ENCODE measurements at places on chromosomes 2 and 18.

- H3K27me3 ChIP-seq: no peaks in the 10 kb centered on the region
- no peak overlapping the region for H3K27ac ChIP-seq
- H3K4me3 ChIP-seq: no peak overlapping the region
- H3K36me3 ChIP-seq: no peaks in the 10 kb centered on the region
- DNase-seq: peak; percentile 54
Measured at GRCh38 chr18:79512461-79513380, 117.0 kb downstream of the NFATC1 start.

- H3K27ac ChIP-seq: no peak overlapping the region
- peaks cover 17% of the 10 kb centered on the region for H3K4me1 ChIP-seq
- H3K4me3 ChIP-seq: no peak overlapping the region
- no peaks in the 10 kb centered on the region for H3K36me3 ChIP-seq
- DNase-seq: no peak
Measured at GRCh38 chr2:105519516-105519915, 120.7 kb upstream of the FHL2 start.

DNA sequence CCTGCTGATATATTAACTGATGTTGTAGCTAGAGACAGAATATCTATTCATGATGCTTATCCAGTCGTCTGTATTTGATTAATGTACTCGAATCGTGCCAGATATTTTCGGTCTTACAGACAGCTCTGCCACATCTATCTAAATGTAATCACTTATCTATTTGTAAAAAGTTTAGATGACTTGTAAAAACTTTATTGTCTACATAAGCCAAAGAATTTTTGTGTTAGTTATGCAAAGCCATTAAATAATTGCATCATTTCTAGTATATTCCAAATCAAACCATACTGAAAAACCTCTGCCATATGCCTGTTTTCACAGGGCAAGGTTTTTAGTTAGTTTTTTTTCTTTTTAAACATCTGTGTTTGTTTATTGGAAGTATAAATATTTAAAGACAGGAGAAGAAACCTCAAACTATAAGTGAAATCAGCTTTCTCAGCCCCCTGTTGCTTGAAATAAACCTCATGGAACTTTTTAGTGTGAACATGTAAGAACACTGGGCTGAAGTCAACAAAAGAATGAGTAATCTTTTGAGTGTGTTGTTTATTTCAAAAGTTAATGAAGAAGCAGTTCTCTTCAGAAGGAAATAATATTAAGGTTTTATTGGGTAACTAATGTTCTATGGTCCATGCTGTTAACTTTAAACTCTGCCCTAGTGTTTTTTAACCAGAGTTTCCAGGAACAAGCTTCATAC lies 657.6 kb upstream of the SYT4 start:
- H3K4me1 ChIP-seq: no peaks in the 10 kb centered on the region
- H3K36me3 ChIP-seq: no peaks in the 10 kb centered on the region
- no peak for DNase-seq
- H3K4me3 ChIP-seq: no peak overlapping the region
- H3K27ac ChIP-seq: peak overlapping the region; percentile 38

DNA sequence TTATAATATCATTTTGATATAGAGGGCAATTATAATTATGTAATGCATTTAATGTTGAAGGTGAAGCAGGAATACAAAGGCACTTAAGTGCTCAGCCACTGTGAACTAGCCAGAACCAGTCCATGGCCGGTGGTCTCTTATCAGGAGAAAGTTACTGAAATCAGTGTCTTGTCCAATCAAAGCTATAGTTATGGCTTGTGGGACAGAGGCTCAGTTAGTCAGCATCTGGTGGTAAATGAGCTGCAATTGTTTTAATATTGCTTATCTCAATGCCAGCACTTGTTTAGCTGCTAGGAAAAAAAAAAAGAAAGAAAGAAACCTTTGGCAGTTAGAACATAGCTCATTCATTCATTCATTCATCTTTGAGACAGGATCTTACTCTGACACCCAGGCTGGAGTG lies 3.8 kb upstream of the ALS2 start:
- DNase-seq: no peak
- no peak overlapping the region for H3K27ac ChIP-seq
- peaks cover 8% of the 10 kb centered on the region for H3K4me1 ChIP-seq
- H3K27me3 ChIP-seq: no peaks in the 10 kb centered on the region
- no peak overlapping the region for H3K4me3 ChIP-seq

DNA sequence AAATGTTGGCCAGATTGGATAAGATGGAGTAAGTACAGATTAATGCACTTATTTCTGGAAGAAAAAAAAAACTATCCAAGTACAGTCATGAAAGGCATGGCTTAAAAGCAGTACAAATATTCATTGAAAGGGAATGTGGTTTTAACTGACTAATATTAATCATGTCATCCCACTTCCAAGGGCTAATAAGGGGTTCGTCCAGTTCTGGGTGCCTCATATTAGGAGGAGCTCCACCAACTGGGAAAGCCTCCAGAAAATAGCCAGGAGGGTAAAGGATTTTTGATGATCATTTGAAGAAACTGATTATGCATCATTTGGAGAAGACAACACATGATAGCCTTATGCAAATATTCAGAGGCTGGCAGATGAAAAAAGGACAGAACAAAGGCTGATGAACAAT lies 115.2 kb upstream of the ARL5A start:
- H3K4me1 ChIP-seq: peaks cover 32% of the 10 kb centered on the region
- no peak overlapping the region for H3K27ac ChIP-seq
- H3K27me3 ChIP-seq: no peaks in the 10 kb centered on the region
- DNase-seq: no peak
- H3K36me3 ChIP-seq: no peaks in the 10 kb centered on the region

DNA sequence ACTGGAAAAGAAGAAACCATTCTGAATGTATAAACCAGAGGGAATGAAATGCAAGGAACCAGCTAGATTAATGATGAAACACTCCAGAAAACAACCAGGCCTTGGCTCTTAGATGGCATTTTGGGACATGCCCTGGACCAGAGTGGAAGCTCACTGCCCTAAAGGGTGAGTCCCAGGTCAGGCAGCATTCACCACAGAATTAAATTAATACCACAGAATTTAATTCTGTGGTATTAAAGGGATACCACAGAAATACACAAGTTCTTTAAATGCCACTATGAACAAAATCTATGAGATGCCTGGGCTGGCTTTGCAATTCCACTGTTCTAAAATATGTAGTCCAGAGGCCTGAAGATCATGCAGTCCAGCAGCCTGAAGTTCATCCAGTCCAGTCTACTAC lies 122.3 kb upstream of the KYNU start:
- H3K27ac ChIP-seq: no peak overlapping the region
- no peak for DNase-seq
- H3K4me3 ChIP-seq: no peak overlapping the region
- H3K4me1 ChIP-seq: no peaks in the 10 kb centered on the region
- H3K36me3 ChIP-seq: no peaks in the 10 kb centered on the region

GRCh38 chr18:53944721-53945120 lies 279.7 kb downstream of the MBD2 start:
- no peaks in the 10 kb centered on the region for H3K36me3 ChIP-seq
- no peaks in the 10 kb centered on the region for H3K4me1 ChIP-seq
- H3K27ac ChIP-seq: no peak overlapping the region
- no peak overlapping the region for H3K4me3 ChIP-seq
- no peak for DNase-seq

DNA sequence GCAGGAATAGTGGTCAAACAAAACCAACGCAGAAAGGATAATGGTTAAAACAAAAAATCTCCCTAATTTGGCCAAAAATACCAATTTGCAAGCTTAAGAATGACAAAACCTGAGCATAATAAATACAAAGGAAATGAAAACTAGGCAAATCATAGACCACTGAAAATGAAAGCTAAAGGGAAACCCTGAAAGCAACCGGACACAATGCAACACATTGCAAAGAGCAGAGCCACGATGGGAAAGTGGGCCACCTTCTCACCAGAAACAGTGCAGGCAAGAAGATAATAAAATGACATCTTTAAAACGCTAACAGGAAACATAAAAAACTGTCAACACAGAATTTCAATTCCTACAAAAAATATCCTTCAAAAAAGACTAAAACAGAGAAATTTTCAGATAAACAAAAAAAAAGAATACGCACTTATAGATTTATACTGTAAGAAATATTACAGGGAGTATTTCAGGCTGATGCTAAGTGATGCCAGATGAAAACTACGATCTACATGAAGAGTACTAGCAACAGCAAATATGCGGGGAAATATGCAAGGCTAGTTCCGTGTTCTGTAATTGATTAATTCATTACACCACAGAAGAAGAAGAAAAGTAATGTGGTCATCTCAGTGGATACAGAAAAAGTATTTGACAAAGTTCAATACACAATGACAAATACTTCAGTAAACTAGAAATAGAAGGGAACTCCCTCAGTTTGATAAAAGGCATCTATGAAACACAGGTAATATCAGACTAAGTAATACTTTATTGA lies 239.5 kb downstream of the L3MBTL4 start:
- H3K4me3 ChIP-seq: no peak overlapping the region
- no peak overlapping the region for H3K27ac ChIP-seq
- no peak for DNase-seq
- H3K4me1 ChIP-seq: no peaks in the 10 kb centered on the region
- no peaks in the 10 kb centered on the region for H3K27me3 ChIP-seq

GRCh38 chr2:1219901-1220573 lies 193.2 kb upstream of the TPO start:
- no peaks in the 10 kb centered on the region for H3K27me3 ChIP-seq
- H3K4me1 ChIP-seq: no peaks in the 10 kb centered on the region

GRCh38 chr18:53253789-53254188 lies 913.8 kb downstream of the DCC start:
- no peaks in the 10 kb centered on the region for H3K36me3 ChIP-seq
- DNase-seq: no peak
- H3K4me1 ChIP-seq: no peaks in the 10 kb centered on the region
- no peaks in the 10 kb centered on the region for H3K27me3 ChIP-seq
- H3K27ac ChIP-seq: no peak overlapping the region

DNA sequence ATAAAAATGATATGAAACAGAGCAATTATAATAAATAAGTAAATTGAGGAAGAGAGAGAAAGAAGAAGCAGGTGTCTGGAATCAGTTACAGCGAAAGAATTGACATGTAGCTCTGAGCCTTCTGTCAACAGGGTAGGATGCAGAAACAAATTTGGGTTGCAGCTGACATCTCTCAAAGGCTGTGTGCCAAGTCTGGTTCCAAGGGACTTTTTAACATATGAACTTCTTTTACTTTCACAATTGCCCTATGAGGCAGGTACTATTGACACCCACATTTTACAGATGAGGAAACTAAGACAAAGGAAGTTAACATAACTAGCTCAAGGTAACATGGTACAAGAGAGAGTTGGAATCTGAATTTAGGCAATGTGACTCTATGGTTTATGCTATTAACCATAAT lies 260.0 kb downstream of the ASXL3 start:
- H3K27ac ChIP-seq: no peak overlapping the region
- H3K27me3 ChIP-seq: no peaks in the 10 kb centered on the region
- no peaks in the 10 kb centered on the region for H3K36me3 ChIP-seq
- H3K4me1 ChIP-seq: no peaks in the 10 kb centered on the region

- no peak overlapping the region for H3K4me3 ChIP-seq
- no peaks in the 10 kb centered on the region for H3K27me3 ChIP-seq
- DNase-seq: no peak
- no peaks in the 10 kb centered on the region for H3K36me3 ChIP-seq
- H3K4me1 ChIP-seq: no peaks in the 10 kb centered on the region
- no peak overlapping the region for H3K27ac ChIP-seq
Measured at GRCh38 chr2:233676046-233676445, 4.3 kb downstream of the UGT1A9 start.

DNA sequence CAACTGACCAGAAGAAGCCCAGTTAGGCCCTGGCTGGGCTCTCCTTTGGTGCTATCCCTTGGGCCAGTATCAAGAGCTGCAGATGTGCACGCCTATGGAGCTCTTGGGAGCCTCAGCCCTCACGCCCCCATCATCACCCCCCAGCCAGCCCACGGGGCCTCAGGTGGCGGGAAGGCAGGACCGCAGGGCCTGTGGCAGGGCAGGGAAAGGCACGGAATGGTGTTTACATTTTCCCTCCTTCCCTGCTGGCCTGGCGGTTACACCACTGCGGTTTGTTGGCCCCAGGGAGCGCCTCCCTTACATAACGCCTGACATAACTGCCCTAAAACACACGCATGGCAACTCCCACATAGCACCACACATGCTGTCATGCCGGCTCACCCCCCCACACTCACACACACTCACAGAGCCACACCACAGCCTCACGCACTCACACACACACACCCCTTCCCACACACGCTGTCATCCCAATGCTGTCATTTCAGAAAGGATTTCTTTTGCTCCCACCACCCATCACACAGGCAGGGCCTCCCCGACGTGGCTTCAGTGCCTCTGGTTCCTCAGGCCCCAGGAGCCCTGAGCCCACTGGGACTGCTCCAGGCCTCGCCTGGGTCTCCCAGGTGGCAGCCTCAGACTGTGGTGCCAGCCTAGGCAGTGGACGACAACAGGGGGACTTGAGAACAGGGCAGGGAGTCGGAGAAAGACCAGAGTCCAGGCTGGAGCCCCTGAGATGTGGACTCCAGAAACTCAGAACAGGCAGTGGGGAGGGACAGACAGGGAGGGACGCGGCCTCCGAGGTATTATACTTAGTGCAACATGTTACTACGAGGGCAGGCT lies 15.7 kb downstream of the ZFP36L2 start:
- no peak for DNase-seq
- H3K27me3 ChIP-seq: no peaks in the 10 kb centered on the region
- H3K36me3 ChIP-seq: no peaks in the 10 kb centered on the region
- H3K4me1 ChIP-seq: peaks cover 25% of the 10 kb centered on the region
- H3K4me3 ChIP-seq: no peak overlapping the region

DNA sequence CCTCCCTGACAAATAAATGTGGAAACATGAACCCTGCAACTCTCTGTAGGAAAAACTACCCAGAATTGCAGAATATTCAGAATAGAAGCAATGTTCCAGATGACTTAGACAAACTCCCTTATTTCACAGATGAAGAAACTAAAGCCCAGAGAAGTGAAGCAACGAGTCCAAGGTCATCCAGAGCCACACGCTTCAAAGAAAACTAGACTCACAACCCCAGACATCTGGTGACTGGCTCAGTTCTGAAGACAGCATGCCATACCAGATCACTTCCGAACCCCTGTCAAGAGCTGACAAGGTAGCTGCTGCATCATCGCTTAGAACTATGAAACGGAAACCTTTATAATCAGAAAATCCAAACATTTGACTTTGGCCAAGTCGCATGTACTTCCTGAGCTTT lies 101.3 kb downstream of the PID1 start:
- H3K27ac ChIP-seq: no peak overlapping the region
- H3K27me3 ChIP-seq: no peaks in the 10 kb centered on the region
- H3K4me1 ChIP-seq: no peaks in the 10 kb centered on the region
- H3K4me3 ChIP-seq: no peak overlapping the region
